ENCODE measurements at places on chromosomes 2 and 18.
A peak's percentile ranks its signal among the peaks of the same experiment; 100 is the strongest.

GRCh38 chr2:224198436-224198835, 159.3 kb upstream of the SERPINE2 start:
- no peak for DNase-seq

DNA sequence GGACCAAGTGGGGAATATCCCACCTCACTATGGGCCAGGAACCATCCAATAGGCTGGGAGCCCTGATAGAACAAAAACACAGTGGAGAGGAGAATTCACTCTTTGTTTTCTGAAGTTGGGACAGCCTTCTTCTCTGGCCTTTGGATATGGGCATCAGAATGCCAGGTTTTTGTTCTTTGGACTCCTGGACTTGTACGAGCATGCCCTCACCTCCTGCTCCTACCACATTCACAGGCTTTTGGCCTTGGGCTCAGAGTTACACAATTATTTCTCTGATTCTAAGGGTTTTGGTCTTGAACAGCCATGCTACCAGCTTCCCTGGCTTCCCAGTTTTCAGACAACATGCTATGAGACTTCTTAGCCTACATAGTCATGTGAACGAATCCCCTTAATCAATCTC, 732.9 kb upstream of the VRK2 start:
- DNase-seq = no peak

GRCh38 chr2:223058952-223059716, 7.1 kb downstream of the KCNE4 start:
- DNase-seq = no peak

DNA sequence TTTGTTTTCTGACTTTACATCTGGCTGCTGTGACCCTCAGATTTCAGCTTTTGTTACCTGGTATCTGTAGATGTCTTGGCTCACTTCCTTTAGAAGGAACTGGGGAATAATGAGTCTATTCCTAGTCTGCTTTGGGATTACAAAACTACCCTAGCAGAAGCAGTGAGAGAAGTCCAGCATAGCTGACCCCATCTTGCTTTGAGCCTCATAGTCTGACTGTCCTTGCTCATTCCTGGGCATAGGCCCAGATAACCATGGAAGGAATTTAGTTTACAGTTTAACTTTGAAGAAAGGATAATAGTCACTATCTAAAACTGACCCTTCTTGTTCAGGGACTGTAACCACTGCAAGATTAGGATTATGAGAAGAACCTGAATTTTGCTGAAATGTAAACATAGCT, 163.0 kb upstream of the HNMT start:
- DNase-seq = no peak

GRCh38 chr2:67996772-67997527, 65.9 kb downstream of the C1D start:
- no peak for DNase-seq

GRCh38 chr2:1972422-1972821, 228.1 kb upstream of the PXDN start:
- no peak for DNase-seq

DNA sequence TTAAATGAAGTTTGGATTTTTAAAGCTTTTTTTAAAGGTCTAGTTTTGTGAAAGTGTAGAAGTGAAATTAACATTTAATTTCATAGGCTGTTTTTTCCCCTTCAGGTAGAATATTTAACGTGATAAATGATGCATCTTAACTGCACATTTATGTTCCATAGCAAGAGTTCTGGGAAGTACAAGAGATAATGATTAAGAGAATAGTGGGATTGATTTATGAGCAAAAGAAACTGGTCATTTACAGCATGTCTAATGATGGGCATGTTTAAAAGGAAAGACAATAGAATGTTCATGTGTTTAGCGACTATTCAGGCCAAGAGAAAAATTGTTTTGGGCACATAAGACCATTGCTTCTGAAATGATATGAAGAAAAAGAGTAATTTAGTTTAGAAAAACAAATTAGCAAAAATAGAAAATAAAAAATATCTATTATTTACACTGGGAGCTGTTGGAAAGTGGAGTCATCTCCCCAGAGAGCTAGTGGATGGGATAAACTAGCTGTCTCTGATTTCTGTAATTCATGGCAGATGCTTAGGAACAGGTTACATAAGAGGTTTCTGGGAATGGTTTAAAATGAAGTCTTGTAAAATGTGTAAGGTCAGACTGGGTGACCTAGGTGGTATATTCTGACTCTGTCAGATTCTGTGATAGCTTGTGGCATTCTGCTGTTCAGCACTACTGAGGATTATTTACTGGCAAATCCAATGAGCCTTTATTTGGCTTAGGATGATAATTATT, 60.7 kb downstream of the WDR7 start:
- no peak for DNase-seq

- DNase-seq = no peak
Observed at GRCh38 chr18:58572680-58573079, 56.2 kb downstream of the ALPK2 start.

DNA sequence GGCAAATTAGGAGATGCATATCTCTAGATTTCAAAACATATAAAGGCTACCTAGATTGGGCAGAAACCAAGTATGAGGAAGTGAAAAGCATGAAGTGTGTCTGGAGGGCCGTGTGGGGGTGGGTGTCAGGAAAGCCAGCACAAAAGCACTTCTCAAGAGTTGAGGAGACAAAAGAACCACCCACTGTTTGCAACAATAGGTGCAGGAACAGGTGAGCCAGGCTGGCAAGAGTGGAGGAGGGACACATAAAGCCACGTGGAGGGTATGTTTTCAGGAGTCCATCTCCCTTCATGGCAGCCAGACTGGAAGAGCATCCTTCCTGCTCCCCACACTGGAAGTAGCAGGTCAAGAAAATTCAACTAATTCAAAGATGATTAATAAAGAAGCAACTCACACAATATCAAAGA, 96.4 kb downstream of the CERS6 start:
- DNase-seq = peak; percentile 73

- no peak for DNase-seq
Observed at GRCh38 chr2:218547978-218548377, 20.2 kb downstream of the USP37 start.

- no peak for DNase-seq
Observed at GRCh38 chr2:224134003-224134734, 95.1 kb upstream of the SERPINE2 start.

DNA sequence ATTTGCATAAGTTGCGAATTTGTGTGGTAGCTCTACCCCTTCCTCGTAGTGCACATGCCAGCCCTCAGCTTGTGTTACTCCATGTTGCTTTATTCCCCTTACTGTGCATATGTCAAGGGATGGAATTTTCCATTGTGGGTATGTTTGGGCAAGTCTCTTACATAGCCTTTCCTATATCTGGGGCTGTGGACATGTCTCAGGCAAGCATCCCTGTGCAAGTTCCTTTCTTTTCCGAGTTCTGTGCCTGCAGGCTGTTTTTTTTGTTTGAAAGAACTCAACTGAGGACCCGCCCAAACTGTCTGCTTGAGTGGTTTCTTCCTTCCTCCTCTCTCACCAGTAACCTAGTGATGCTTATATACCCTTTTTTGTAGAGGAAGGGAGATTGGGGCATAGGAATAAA, 1739.1 kb upstream of the PIK3C3 start:
- no peak for DNase-seq

DNA sequence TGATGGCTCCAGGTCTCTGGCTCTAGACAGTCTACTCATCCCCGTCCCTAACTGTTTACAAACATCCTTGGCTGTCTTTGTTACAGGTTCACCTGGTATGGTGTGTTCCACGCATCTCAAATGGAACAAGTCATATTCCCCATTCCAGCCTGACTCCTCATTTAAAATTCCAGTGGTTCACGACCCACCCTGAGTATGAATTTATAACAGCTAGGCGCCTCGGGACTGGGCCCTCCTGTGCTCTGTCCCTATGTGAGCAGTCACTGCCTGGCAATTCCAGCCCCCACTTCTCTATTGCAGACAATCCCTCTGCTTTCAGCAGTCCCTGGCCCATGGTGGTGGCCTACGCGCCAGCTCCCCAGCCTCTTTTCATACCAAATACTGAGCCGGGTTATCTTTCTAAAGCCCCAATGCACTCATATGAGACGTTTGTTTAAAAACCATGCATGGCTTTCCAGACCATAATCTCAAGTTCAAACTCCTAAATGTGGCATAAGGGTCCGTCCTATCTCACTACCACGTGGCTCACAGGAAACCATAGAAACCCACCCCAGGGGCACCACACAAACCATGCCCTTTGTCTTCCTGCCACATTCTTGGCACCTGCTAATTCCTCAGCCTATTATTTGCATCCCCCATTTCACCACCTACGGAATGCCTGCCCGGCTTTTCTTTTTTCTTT, 1.6 kb downstream of the SERPINB8 start:
- no peak for DNase-seq

GRCh38 chr2:173884025-173884802, 81.0 kb downstream of the SP3 start:
- DNase-seq = no peak

Data from bone marrow (tissue), 2 donors.